ENCODE measurements at places on chromosomes 1 and 21.

DNA sequence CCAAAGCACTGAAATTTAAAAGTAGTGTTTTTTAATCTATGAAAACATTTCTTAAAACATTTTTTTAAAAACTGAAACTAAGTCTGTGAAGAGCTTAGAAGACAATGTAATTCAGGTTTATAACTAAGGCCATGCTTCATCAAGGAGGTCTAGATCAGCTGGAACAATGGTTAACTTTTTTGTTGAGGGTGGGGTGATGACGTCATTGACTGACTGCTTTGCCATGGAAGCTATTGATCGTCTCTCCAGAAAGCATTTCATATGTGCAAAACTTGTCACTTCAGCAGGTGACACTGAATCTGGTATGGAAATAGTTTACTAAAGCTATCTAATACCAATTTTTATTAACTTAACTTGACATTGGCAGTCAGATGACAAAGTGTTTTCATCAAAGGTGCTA, 21.0 kb downstream of the RAVER2 start:
- DNase-seq: no peak

GRCh38 chr1:14011132-14011531, 311.1 kb downstream of the PRDM2 start:
- no peak for DNase-seq

DNA sequence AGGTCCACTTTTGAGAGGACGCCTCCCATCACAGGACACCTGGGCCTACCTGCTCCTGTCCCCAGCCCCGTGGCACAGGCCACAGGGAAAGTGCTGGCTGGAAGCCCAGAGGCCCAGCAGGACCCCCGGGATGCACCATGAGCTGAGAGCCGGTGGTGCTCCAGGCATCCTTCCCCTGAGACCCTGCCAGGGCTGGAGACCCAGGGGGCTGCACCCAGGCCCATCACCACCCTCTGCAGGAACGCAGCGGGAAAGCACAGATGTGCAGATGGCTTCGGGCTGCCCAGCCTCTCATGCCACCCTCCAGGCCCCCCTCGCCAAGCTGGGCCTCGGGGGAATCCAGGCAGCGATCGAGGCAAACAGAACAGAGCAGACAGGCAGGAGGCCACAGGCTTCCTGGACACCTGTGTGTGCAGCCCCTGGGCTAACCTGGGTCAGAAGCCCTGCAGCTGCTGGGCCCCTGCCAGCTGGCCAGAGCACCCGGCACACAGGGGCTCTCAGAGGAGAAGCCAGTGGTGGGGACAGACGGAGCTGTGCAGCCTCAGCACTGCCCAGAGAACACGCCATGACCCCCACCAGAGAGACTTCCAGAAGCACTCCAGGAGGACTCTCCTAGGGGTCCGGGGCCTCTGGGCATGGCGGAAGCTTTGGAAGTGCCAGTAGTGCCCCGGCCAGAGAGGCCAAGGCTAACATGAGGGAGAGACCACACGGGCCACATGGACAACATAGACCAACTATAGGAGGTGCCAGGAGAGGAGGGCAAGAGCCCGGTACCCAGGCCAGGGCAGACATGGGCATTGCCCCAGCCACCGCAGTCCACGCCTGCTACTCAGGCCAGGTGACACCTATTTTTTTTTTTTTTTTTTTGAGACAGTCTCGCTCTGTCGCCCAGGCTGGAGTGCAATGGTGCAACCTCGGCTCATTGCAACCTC, 71.4 kb downstream of the ARHGEF16 start:
- no peak for DNase-seq

- no peak for DNase-seq
Measured at GRCh38 chr1:235012436-235013210, 116.0 kb downstream of the TOMM20 start.

- no peak for DNase-seq
Measured at GRCh38 chr1:93111561-93111960, 32.5 kb downstream of the MTF2 start.

- DNase-seq: no peak
Measured at GRCh38 chr1:165431079-165431478, 13.8 kb downstream of the RXRG start.

DNA sequence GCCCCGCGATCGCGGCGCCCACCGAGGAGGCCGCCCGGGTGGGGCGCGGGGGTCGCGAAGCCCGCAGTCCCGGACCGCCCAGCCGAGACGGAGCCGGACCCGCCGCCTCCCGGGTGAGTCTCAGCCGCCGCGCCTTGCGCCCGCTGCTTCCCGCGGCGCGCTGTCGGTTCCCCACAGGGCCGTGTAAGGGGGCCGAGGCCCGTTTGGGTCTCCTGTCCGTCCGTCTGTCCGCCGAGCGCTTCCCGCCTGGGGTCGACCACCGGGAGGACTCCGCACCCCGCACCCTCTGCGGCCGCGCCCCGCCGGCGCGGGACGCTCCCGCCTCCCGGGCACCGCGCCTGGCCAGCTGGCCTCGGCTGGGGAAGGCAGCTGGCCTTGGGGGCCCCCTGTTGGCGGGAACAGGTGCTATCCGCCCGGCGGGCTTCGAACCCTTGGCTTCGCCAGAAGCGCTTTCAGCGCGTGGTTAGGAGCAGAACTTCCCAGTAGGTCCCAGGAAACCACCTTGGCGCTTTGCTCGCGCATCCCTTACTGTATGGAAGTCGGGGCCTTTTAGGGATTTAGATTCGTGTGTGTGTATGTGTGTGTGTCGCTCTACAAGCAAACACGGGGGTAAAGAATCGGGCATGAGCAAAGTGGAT, 414 bp downstream of the TMEM51 start:
- peak; percentile 36 for DNase-seq

DNA sequence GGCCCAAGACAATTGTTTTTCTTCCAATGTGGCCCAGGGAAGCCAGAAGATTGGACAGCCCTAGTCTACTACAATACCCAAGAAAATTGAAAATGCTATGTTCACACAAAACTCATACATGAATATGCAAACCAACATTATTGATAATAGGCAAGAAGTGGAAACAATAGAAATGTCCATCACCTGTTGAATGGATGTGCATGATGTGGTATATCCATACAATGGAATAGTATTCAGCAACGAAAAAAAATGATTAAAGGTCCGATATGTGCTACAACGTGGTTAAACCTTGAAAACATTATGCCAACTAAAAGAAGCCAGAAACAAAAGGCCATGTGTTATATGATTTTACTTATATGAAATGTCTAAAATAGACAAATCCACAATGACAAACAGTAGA, 262.3 kb downstream of the LRRC40 start:
- DNase-seq: no peak

DNA sequence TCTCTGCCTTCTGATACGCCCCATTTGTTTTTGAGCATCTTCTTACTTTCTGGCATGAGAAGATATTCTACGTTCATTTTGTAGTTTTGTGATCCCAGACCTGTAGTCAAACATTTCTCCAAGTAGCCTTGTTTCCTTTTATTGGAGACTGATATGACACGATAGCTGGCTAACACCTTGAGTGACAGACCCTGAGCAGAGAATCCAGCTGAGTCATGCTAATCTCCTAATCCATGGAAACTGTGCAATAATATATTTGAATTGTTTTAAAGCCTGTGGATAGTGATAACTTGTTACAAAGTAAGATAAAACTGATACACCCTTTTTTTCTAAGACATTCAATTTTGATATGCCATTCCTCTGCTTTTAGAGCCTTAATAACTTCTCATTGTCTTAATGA, 1.2 kb upstream of the IFI44L start:
- DNase-seq: no peak

- DNase-seq: no peak
Measured at GRCh38 chr1:66778969-66779368, 22.1 kb downstream of the INSL5 start.

DNA sequence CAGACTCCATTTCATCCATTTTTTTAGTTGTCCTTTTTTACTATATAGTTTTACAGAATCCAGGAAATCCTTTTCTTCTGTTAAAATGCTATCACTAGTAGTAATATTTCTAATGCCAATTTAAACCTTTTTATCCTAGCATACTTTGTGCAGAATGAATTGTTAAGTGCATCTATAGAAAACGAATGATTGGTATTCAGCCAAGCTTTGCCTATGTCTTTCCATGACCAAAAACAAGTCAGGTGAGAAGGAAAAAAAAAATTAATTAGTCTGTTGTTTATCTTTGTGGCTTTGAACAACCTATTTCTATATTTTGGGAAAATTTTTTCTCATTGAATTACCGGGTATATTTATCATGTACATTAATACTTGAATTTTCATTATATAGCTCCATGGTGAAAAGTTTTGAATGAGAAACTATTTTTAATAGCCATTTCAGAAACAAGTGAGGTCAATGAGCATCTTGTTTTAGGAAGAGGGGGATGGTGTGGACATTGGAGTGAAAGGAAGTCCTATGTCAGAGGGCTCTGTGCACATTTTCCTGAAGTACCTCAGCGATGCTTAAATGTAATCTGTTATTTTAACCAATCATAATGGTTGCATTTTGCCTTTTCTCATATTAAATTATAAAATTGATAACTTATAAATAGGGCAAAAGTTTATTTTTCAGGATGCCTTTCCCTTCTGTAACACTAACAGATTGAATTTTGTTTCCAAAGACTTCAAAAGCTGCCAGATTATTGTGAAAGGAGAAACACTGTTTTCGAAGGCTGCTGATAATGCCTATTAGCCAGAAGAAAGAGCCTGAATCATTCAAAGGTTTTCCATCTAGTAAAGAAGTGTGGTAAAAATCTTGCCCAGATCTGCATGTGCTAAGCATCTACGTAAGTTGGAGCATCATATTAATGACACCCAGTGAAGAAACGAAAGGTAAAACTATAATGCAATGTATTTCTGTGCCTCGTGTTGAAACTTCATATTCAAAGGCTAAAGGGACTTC, 73.8 kb upstream of the S1PR1 start:
- no peak for DNase-seq

DNA sequence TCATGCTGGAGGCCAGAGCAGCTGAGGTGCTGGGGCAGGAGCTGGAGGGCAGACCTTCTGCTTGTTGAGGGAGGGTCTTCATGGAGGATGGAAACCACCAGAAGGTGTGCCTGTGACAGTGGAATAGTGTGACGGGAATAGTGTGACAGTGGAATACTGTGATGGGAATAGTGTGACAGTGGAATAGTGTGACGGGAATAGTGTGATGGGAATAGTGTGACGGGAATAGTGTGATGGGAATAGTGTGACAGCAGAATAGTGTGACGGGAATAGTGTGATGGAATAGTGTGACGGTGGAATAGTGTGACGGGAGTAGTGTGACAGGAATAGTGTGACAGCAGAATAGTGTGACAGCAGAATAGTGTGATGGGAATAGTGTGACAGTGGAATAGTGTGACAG, 325.1 kb downstream of the HHAT start:
- no peak for DNase-seq
